ENCODE measurements at places on chromosomes 2 and 18. TPM values are rescaled to one million over a fixed set of nuclear protein-coding genes. Genes with fewer than 3 reads are reported as not detected.

DNA sequence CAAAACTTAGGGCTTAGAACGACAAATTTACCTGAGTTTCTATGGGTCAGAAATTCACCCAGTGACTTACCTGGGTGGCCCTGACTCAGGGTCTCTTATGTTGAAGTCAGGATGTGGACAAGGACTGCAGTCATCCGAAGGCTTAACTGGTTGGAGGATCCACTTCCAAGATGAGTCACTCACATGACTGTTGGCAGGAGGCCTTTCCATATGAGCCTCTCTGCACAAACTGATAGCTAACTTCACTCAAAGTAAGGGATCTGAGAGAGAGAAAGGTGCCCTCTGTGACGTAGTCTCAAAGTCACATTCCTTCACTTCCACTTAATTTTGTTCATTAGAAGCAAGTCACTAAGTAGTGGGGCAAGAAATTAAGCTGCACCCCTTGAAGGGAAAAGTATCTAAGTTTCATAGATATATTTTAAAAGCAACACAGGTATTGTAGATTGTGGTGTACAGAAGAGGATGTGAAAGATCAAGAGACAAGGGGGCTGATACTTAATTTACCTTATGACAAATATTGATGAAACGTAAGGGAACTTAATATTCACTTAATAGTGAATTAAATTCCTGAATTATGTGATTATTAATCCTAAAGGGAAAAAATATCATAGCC lies 48.4 kb downstream of the TANK start:
- DNase-seq = no peak

GRCh38 chr2:145674705-145675104 lies 1154.8 kb upstream of the ZEB2 start:
- DNase-seq = no peak

DNA sequence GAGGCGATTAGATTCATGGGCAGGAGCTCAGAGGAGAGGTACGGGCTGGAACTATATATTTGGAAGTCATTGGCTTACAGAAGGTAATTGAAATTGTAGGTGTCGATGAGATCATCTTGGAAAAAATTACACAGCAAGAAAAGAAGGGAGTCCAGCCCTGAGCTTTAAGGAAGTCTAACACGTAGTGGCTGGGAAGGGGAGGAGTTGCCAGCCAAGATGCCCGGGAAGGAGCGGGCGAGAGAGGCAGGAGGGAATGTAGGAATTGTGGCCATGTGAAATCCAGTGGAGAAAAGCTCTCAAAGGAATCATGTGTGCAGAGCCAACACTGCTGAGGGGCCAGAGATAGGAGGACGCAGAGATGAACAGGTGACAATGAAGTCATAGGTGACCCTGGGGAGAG lies 25.6 kb upstream of the SCYGR1 start:
- DNase-seq = no peak

DNA sequence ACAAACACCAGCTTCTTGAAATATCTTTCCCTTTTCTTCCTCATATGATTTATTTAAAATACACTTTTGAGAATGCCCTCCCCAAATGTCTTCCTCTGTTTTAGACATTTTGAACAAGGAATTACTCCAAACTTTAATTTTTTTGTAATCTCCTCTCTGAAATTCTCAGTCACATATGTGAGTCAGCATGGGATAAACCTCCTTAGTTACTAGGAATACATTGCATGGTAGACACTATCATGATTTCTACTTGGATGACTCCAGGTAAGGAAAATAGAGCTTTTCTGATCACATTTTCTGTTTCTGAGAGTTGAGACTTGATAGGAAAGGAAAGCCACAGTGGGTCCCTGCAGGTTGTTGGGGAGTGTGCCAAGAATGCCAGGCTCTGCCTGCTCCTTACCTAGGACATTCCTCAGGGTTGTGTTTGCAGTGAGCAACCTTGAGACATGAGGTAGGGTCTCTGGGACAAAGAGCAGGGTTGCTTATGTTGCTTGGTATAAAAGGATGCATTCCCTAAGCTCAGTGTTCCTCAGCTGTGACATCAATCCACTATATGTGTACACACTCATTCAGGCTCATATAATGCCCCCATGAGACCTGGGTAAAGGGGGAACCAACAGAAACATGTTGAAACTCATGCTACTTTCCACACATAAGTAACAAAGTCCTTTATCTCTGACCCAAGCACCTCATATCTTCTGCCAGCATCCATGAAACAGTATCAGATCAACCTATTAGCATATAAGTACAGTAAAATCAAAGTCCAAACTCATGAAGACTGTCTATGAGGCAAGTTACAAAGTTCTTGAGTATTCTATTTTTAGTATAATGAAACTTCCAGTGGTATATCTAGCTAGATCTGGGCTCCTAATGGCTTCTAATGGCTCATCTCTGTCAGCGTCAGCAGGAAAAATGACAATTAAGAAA lies 112.8 kb upstream of the SCN1A start:
- DNase-seq = no peak

- DNase-seq = no peak
These were observed 44.2 kb downstream of the SP140 start for GRCh38 chr2:230269715-230270114.

ERFE gene
- 64.1 TPM for total RNA-seq

Measured in glomerular endothelial cell (primary cell).